Activated T-cell treated with anti-CD3 and anti-CD28 coated beads for 24 hours (primary cell): ENCODE measurements at places on chromosomes 2 and 18.

GRCh38 chr2:101770726-101771125 lies 73.2 kb downstream of the MAP4K4 start:
- DNase-seq = no peak

DNA sequence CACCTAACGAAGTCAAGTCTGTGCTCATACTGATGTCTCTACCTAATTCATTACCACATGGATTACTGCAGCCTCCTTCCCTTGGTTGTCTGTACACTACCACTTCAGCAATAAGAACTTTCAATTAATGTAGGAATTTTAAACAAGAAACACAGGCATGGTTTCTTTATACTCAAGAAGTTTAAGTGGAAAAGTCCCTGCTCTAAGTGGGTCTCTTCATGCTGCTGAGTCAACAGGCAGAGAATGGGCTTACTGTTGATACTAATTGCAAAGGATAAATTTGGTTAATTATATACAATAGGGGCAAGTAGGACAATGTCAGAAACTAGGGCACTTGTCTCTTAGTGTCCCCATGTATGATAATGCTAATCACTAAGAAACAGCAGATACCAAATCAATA lies 392.6 kb downstream of the DSEL start:
- no peak for DNase-seq

DNA sequence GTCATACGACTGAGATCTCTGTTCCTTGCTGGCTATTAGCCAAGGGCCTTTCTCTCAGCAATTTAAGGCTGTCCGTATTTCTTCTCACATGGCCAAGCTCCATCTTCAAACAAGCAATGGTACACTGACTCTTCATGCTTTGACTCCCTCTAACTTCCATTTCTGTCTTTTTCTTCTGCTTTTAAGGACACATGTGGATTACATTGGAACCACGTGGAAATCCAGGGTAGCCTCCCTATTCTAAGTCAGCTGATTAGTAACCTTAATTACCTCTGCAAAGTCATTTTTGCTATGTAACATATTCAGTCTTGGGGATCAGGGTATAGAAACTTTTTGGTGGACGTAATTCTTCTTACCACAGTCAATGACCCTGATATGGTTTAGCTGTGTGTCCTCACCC lies 41.5 kb upstream of the ZNF396 start:
- DNase-seq = no peak

DNA sequence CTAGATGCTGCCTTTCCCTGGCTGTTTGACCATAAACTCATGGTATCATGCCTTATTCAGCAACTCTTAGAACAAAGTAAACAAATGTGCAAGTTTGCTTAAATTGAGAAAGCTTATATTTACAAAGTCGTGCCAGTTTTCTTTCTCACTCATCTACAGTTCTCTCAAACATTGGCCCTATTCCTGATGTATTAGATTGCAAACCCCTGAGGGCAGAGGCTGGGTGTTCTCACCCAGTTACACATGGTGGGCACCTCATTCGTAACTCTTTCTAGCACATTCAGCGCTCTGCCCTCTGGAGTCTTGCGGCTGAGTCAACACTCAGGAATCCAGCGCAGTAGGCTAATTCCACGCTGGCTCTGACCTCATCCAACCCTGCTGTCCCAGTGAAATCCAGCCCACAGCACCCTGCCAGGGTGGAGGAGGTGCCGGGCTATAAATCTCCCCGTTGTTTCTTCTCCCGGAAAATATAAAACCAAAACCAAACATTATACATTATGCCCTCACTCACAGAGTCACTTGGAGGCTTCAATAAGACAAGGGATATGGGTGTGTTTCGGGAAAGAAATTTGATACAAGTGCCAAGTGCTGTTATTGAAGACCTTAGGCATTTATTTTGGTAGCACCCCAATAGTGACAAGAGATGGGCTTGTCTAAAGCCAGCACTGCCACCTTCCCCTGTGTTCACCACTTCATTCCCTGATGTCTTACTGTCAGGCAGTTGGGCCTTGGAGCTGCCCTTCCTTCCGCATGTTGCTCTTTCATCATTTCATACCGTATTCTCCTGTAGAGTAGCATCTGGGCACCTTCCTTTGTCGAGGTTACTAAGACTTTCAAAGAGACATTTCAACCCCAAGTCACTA lies 287.4 kb downstream of the PRKCE start:
- DNase-seq = no peak

DNA sequence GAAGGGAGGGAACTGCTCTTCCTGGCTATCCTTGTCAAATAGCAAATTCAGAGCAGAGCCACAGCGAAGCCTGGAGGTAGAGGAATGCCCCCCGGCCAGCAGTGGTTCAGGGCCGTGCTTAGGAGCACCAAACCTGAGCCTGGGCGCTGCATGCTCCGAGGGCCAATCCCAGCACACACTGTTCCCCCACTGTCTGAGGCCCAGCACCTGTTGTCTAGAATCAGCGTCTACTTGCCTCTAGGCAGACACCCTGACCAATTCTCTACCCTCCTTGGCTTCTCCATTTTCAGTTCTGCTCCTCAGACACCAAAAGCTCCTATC lies 177.6 kb upstream of the PKDCC start:
- no peak for DNase-seq

- DNase-seq = no peak
Observed at GRCh38 chr2:215883799-215884198, 129.6 kb downstream of the MREG start.

GRCh38 chr2:188664951-188665595 lies 309.1 kb upstream of the COL3A1 start:
- DNase-seq = no peak

GRCh38 chr18:79612291-79613108 lies 67.1 kb upstream of the CTDP1 start:
- DNase-seq = no peak

- DNase-seq = no peak
Observed at GRCh38 chr2:45177870-45178269, 168.6 kb upstream of the SIX2 start.
